CD4-positive, alpha-beta T cell (primary cell): ENCODE measurements at places on chromosomes 5 and 9. TPM values are rescaled to one million over a fixed set of nuclear protein-coding genes. Genes with fewer than 3 reads are reported as not detected.

The SETX gene
- 36.1 TPM for total RNA-seq

DNA sequence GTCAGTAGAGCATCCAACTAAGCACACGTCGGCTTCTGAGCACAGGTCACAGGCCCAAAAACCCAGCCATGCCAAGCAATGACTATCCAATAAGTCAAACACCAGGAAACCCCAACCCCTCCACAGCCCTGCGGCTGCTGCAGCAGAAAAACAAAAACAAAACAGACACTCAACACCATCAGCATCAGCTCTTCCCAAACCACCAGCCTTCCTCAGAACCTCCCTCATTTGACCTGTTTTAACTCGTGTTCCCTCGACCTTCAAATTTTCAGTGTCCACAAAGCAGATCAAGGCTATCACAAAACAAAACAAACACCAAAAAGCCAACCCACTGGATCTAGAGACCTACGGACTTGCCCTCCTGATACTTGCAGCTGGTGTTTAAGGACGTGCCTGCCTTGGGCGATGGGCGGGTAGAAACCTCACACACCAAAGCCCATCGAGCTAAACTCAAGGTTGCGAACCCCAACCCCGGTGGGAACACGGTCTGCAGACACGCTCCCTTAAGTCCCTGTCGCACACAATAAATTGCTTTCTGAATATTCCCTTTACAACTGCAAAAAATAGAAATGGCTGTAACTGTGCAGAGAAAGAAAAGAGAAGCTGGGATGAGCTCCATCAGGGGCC, 247.1 kb upstream of the ANKRD55 start:
- DNase-seq: peak; percentile 37

The AIF1L gene
- total RNA-seq: not detected

DNA sequence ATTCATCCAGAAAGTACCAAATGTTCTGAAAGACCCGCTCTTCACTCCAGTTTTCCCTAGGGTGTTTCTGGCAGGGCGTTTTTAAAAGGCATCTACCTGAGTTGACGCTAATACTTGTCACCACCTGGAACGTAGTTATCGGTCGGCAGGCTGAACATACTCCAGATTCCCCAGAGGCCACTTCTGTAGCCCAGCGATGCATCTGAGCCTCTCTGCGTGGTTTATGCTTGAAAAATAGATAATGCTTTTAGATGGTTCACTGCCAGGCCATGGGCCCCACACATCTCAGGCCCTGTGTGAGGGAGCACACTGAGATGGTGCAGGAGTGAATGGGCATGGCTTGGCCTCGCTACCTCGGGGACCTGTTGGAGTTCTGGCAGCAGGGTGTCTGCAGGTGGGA, 33.0 kb upstream of the NCS1 start:
- no peak for DNase-seq

GRCh38 chr5:173891308-173892116, 3.4 kb downstream of the CPEB4 start:
- DNase-seq: no peak
